NCI-H774 (cell line): ENCODE measurements at places on chromosomes 16 and 17.
A peak's percentile ranks its signal among the peaks of the same experiment; 100 is the strongest.

- DNase-seq, result no peak
These were observed 50.7 kb downstream of the ACTG1 start for GRCh38 chr17:81461607-81462500.

GRCh38 chr17:64147110-64148016 is 17.4 kb upstream of the ERN1 start:
- no peak for DNase-seq

DNA sequence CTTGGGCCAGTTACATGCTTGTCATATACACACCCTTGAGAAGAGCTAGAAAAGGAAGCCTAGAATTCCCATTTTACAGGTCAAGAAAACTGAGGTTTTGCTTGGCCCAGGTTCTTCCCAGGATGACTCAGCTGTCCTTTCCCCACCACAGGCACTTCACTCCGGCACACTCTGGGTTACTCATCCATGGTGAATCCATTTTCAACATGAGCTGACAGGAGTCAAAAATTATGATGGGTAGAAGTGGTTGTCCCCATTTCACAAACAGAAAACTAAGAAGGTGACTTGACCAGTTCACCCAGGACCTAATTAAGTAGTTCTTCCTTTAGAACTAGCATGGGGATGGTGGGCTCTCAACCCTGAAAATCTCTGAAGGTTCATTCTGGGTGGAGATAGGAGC is 67.2 kb downstream of the USP22 start:
- no peak for DNase-seq

- no peak for DNase-seq
These were observed 30.6 kb downstream of the NLK start for GRCh38 chr17:28072936-28073533.

GRCh38 chr16:87824991-87825841 is 44.1 kb downstream of the SLC7A5 start:
- DNase-seq, result no peak

GRCh38 chr17:57946798-57947358 is 8.3 kb downstream of the CUEDC1 start:
- peak; percentile 77 for DNase-seq

DNA sequence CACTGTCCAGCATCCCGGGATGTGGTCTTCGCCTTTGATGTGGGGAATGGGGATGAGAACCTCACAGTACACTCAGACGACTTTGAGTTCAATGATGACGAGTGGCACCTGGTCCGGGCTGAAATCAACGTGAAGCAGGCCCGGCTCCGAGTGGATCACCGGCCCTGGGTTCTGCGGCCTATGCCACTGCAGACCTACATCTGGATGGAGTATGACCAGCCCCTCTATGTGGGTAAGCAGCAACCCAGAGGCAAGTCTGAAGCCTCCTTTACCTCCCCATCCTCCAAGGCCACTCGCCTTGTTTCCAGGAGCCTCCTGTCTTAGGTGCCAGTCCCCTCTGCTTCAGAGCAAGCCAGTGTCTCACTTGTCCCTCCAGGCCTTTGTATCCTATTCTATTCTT is 10.2 kb downstream of the CNTNAP1 start:
- no peak for DNase-seq

- DNase-seq, result peak; percentile 60
These were observed at the start of gene DUS1L for GRCh38 chr17:82065638-82066303. DUS1L (minus strand) TSS chr17:82065804; CDS start chr17:82065059, 745 bp downstream.

- no peak for DNase-seq
These were observed 877 bp upstream of the BCL7C start for GRCh38 chr16:30894540-30895368.

GRCh38 chr17:10668775-10669174 is 11.7 kb upstream of the MYH3 start:
- DNase-seq, result no peak

GRCh38 chr17:8608001-8608400 is 22.5 kb downstream of the MYH10 start:
- DNase-seq, result no peak

- no peak for DNase-seq
These were observed 7.2 kb upstream of the VASN start for GRCh38 chr16:4364196-4365013.

GRCh38 chr16:83606486-83607030 is 201.2 kb upstream of the HSBP1 start:
- no peak for DNase-seq

DNA sequence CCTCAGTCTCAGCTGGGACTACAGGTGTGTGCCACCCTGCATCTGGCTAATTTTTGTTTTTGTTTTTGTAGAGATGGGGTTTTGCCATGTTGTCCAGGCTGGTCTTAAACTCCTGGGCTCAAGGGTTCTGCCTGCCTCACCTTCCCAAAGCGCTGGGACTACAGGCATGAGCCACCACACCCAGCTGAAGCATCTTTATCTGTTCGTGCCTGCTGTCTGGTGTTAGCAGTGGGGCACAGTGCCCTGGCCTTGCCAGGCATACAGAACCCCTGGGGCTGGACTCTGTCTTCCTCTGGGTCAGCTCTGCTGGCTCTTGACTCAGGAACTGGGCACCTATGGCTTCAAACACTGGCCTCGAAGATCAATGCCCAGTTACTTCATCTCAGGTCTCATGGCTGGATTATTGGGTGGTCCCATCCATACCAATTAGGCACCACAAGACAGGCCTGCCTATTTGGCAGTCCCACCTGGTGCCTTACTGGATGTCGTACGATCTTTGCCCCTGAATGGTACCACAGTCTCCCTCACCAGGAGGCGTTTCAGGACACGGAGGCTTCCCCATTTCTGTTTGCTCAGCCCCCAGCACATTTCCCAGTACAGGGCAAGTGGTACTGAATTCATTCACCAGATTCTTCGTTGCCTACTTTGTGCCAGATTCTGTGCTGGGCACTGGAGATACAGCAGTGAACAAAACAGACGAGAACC is 99.3 kb downstream of the RAB11FIP4 start:
- DNase-seq, result no peak

GRCh38 chr17:34206569-34206968 is 48.5 kb upstream of the CCL2 start:
- no peak for DNase-seq

- no peak for DNase-seq
These were observed 571.4 kb upstream of the SALL1 start for GRCh38 chr16:51722467-51722866.

GRCh38 chr16:8806272-8806983 is 8.8 kb downstream of the PMM2 start:
- no peak for DNase-seq

DNA sequence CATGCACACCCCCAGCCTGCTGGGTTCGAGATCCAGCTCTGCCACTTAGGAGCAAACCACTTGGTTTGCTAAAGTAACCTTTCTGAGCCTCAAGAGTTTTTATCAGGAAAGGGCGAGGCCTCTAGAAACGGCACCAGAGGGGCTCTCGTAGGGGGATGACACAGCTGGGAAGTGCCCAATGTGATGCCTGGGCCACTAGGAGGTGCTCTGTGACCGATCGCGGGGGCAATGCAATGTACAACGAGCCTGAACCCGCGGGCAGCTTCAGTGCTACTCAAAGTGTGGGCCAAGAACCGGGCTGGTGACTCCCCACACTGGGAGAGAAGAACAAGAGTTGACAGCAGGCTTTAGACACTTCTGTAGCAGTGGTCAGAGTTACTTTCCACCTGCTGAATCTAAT is 9.4 kb downstream of the C16orf89 start:
- no peak for DNase-seq

DNA sequence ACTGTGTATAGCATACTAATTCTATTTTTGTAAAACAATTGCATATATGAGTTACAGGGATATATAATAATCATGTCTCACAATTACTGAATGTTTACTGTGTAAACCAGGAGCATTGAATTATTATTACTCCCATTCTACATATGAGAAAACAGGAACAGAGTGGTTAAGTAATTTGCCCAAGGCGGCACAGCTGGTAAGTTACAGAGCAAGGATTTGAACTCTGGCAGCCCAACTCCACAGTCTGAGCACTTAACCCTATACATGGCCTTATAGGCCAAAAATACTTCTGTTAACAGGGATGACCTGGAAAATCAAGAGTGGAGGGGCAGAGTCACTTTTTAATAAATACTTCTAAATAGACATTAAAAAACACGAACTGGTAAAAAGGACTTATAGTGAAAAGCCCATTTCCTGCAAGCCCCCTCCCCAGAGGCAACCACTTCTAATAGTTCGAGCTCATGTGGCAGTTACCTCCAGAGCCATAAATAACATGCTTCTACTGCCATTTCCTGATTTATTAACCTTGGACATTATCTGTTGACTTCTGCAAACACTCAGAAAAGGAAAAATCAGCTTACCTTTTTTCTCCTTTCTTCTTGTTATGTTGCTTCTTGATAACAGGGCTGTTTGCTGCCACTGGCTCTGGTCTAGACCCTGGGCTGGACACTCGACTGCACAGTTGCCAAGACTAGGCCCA is 22.1 kb upstream of the ADGRG1 start:
- DNase-seq, result no peak

GRCh38 chr17:58487589-58488427 is at the start of gene HSF5:
HSF5 (minus strand) TSS chr17:58488408; CDS start chr17:58488274, 134 bp downstream.
- no peak for DNase-seq

DNA sequence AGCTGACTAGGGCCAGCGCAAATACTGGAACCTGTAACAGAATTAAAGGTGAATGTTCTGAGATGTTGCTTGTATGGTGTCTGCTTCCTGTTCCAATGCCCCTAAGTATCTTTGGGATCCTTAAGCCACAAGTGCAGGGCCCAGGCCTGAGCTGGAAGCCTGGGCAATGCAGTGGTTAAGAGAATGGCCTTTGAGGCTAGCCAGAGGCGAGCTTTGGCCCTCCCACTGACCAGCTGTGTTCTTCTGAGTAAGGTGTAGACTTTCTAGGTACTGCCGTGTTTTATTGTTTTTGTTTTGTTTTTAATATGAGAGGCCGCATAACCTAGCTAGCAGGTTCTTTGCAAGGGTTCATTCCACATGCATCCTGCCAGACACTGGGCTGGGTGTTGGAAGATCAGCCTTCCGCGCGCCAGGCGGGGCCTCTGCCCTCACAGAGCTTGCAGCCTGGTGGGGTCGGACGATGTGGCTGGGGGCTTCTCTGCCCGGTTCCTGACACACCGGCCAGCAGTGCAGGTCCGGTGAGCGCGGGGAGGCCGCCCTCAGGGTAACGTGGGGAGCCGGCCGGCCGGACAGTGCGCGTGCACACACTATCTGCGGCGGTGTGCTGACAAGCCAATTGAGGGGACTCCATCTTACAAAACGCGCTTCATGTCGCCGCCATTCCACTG is 551 bp upstream of the MLX start:
- no peak for DNase-seq

GRCh38 chr16:67388591-67388990 is 4.7 kb downstream of the TPPP3 start:
- no peak for DNase-seq

DNA sequence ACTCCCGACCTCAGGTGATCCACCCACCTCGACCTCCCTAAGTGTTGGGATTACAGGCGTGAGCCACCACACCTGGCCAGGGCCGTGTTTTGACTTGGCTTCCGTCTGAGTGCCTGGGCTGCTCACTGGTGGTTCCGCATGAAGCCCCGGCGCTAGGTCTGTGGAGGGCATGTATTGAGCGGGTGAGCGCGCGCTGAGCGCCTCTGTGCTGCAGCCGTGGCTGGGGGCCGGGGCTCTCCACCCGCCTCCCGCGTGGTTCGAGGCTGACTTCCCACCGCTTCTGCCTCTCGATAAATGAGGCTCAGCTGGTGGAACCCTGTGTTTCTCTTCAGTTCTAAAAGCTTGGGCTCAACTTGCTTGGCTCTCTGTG is 38.9 kb upstream of the ATP2A3 start:
- no peak for DNase-seq

DNA sequence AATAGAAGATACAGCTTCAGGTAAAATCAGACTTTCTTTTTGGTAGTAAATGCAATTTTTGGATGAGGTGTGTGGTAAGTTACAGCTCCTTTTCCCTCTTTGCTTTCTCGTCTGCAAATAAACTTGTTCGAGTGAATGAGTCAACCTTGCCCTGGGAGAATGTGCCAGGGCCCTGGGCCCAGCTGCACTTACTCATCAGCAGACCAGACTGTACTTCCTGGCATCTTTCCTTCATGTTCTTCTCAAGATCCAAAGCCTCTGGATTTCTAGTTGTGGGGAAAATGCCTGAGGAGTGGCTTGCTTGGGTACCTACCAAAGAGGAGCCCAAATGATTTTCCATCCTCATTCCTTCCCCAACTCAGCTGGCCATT is 5.4 kb upstream of the G6PC1 start:
- DNase-seq, result no peak

- DNase-seq, result no peak
These were observed 2.6 kb downstream of the SHBG start for GRCh38 chr17:7632492-7632894.

DNA sequence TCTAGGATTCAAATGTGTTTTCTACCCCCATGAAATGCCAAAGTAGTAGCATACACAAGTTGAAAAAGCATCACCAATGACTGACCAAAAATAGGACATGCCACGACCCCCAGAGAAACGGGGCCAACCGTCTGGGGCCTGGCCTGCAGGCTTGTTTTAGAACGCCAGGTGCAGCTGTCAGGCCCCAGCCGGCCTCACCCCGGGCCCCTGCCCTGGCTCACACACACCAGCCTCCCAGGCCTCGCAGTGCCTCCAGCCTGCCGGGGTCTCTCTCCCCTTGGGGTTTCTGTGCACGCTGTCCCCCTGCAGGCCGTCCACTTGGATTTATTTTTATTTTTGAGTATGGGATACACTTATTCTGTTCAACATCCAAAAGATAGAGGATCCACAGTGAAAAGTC is 7.9 kb downstream of the KATNB1 start:
- no peak for DNase-seq

- no peak for DNase-seq
These were observed 181.6 kb upstream of the C17orf78 start for GRCh38 chr17:37194208-37194607.

DNA sequence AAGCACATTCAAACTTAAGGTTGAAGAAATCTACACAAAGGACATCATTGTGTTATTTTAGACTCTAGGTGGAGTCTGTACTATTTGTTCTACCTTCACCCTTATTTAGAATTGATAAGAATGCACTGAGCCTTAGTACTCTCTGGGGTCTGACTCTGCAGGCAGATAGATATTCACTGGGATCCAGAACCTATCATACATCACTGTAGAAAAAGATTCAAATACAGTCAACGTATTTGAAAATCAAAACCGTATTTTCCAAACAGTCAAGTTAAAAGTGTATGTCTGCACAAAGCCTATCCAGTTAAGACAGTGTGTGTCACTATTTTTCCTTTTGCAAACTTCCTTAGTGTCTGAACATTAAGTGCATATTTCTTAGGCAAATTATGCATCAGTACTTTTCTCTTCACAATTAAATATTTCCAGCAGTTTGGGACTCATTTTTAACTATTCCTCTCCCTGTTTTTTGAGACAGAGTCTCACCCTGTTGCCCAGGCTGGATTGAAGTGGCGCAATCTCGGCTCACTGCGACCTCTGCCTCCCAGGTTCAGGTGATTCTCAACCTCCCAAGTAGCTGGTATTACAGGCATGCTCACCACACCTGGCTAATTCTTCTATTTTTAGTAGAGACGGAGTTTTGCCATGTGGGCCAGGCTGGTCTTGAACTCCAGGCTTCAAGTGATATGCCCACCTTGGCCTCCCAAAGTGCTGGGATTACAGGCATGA is 22.3 kb downstream of the MOSMO start:
- no peak for DNase-seq

- no peak for DNase-seq
These were observed 17.7 kb upstream of the KCTD5 start for GRCh38 chr16:2664574-2664982.
